ENCODE measurements at places on chromosomes 1 and 21. TPM values are rescaled to one million over a fixed set of nuclear protein-coding genes. Genes with fewer than 3 reads are reported as not detected.

IKBKE gene
- polyA plus RNA-seq, result 9.4 TPM

DPT gene
- polyA plus RNA-seq, result 1.8 TPM

VAMP4 gene
- polyA plus RNA-seq, result 19.4 TPM

PDPN gene
- polyA plus RNA-seq, result 37.5 TPM

CASZ1 gene
- 22.8 TPM for polyA plus RNA-seq

NBL1 gene
- polyA plus RNA-seq, result 69.1 TPM

SPATA46 gene
- polyA plus RNA-seq, result 0.49 TPM

PKP1 gene
- 0.17 TPM for polyA plus RNA-seq

ANKRD45 gene
- 4.3 TPM for polyA plus RNA-seq

CD247 gene
- 1.6 TPM for polyA plus RNA-seq

ATP6V1G3 gene
- polyA plus RNA-seq, result not detected

LRRC42 gene
- polyA plus RNA-seq, result 34.6 TPM

RER1 gene
- polyA plus RNA-seq, result 97.4 TPM

TMPRSS15 gene
- polyA plus RNA-seq, result not detected

RUNX3 gene
- 1.3 TPM for polyA plus RNA-seq

SELENON gene
- polyA plus RNA-seq, result 96.4 TPM

GRCh38 chr21:19510653-19511052 lies 1107.1 kb upstream of the TMPRSS15 start:
- H3K27ac ChIP-seq, result no peak overlapping the region
- no peak for DNase-seq
- H3K4me3 ChIP-seq, result no peak overlapping the region
- H3K4me1 ChIP-seq, result no peaks in the 10 kb centered on the region
- no peaks in the 10 kb centered on the region for H3K36me3 ChIP-seq

GRCh38 chr1:119125874-119126273 lies 14.6 kb downstream of the WARS2 start:
- no peaks in the 10 kb centered on the region for H3K4me1 ChIP-seq
- no peak overlapping the region for H3K4me3 ChIP-seq
- H3K27ac ChIP-seq, result no peak overlapping the region
- no peaks in the 10 kb centered on the region for H3K36me3 ChIP-seq

GRCh38 chr1:15243275-15244043 lies 3.6 kb upstream of the FHAD1 start:
- no peak overlapping the region for H3K27ac ChIP-seq
- H3K36me3 ChIP-seq, result no peaks in the 10 kb centered on the region
- H3K27me3 ChIP-seq, result no peaks in the 10 kb centered on the region
- no peak overlapping the region for H3K4me3 ChIP-seq
- H3K4me1 ChIP-seq, result no peaks in the 10 kb centered on the region

DNA sequence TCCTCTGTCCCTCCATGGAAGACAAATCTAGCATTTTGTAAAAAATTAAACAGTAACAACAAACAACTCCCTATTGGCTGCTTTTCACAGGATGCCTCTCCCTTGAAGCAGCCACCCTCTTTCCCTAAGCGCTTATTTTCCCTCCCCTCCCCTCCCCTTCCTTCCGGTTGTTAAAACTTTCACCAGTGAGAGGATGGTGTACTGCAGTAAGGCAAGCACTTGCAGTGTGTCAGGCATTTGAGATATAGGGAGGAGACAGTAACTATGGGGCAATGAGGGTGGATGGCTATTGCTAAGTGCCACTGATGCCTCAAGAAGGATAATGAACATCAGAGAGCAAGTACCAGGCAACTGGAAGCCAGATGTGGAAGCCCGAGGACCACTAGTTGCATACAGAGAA lies 19.1 kb upstream of the KIAA1614 start:
- H3K36me3 ChIP-seq, result no peaks in the 10 kb centered on the region
- no peaks in the 10 kb centered on the region for H3K27me3 ChIP-seq
- no peak for DNase-seq
- no peaks in the 10 kb centered on the region for H3K4me1 ChIP-seq
- no peak overlapping the region for H3K27ac ChIP-seq
- H3K4me3 ChIP-seq, result no peak overlapping the region

GRCh38 chr1:236148470-236148845 lies 6.1 kb downstream of the GPR137B start:
- no peak for DNase-seq
- no peak overlapping the region for H3K4me3 ChIP-seq
- H3K4me1 ChIP-seq, result peaks cover 7% of the 10 kb centered on the region
- H3K36me3 ChIP-seq, result no peaks in the 10 kb centered on the region
- peaks cover 2% of the 10 kb centered on the region for H3K27me3 ChIP-seq

DNA sequence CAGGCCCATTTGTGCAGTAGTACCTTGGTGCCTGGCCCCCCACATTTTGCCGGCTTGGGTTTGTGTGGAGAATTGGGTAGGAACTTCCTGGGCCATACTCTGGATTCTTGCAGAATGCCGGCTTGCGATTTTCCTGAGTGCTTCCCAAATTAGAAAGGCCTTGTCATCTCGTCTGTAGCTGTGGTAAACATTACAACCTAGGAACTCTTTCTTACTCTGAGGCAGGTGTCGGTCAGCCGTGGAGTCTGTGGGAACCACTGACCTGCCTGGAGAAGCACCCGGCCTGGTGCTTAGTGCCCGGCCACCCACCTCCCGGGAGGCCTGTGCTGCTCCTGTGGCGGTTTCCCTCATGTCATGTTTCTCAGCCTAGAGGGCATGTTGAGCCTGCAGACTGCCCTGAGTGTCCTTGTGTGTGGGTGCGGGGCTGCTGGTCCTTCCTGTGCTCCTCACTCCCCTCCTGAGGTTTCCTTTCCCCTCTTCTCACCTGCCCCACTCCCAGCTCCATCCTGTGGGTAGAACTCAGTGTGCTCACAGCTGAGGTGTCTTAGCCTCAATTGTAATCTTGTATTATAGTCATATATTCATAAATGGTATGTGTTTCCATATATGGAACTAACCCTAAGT lies 64.7 kb downstream of the S100B start:
- H3K27me3 ChIP-seq, result no peaks in the 10 kb centered on the region
- H3K36me3 ChIP-seq, result no peaks in the 10 kb centered on the region
- no peak for DNase-seq
- no peak overlapping the region for H3K4me3 ChIP-seq
- no peaks in the 10 kb centered on the region for H3K4me1 ChIP-seq
- no peak overlapping the region for H3K27ac ChIP-seq

GRCh38 chr1:12371053-12371452 lies 141.2 kb downstream of the VPS13D start:
- H3K4me3 ChIP-seq, result no peak overlapping the region
- H3K27me3 ChIP-seq, result no peaks in the 10 kb centered on the region
- H3K36me3 ChIP-seq, result peaks cover 53% of the 10 kb centered on the region

DNA sequence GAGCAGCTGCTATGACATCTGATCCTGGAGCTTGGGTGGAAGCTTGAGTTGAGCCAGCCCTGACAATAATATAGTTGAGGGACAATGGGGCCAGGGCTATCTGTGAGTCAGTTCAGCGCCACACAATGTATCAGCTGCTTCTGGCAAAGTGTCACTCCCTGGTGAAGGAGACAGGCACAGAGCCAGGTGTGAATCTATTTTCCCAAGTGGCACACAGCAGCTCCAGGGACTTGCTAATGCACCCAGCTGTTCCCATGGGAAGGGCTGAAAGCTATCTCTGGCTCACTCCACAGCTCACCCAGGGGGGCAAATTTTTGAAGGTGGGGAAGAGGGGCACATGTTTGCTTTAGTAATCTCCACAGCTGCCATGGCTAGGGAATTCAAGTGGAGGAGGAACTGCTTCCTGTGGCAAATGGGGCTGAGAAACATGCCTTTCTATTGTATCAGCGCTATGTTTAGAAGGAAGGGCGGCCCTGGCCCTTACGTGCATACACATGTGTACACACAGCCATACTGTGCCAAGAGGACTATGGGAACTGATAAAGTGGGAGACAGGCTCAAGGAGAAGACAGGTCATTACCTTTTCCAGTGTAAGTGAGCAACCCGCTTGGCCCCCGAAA lies 2.2 kb downstream of the CYB5R1 start:
- H3K4me3 ChIP-seq, result no peak overlapping the region
- peaks cover 44% of the 10 kb centered on the region for H3K4me1 ChIP-seq
- H3K27me3 ChIP-seq, result no peaks in the 10 kb centered on the region

DNA sequence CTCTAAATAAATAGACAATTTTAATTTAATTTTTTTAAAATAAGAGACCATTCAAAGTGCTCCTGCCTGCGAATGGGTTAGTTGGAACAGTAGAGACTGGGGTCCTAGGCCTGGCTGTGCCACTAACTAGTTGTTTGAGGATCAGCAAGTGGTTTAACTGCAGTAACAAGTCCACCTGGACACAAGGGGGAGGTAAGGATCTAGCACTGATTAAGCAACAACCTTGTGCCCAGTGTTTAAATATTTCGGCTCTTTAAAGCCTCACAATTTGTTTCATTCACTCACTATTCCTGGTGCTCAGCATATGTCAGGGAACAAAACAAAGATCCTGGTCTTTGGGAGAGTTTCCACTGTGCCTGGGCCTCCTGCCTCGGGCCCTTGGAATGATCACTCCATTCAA lies 1.6 kb upstream of the AGT start:
- no peaks in the 10 kb centered on the region for H3K4me1 ChIP-seq
- H3K36me3 ChIP-seq, result no peaks in the 10 kb centered on the region
- no peak overlapping the region for H3K4me3 ChIP-seq
- H3K27ac ChIP-seq, result no peak overlapping the region
- H3K27me3 ChIP-seq, result no peaks in the 10 kb centered on the region

GRCh38 chr1:37660664-37661063 lies 26.0 kb upstream of the RSPO1 start:
- H3K4me3 ChIP-seq, result no peak overlapping the region
- DNase-seq, result no peak
- H3K36me3 ChIP-seq, result no peaks in the 10 kb centered on the region

GRCh38 chr1:16153999-16154673 lies 1.7 kb downstream of the EPHA2 start:
- peak overlapping the region; percentile 84 for H3K4me3 ChIP-seq
- DNase-seq, result no peak
- H3K27ac ChIP-seq, result peak overlapping the region; percentile 87
- H3K4me1 ChIP-seq, result peaks cover 72% of the 10 kb centered on the region
- H3K36me3 ChIP-seq, result peaks cover 13% of the 10 kb centered on the region

DNA sequence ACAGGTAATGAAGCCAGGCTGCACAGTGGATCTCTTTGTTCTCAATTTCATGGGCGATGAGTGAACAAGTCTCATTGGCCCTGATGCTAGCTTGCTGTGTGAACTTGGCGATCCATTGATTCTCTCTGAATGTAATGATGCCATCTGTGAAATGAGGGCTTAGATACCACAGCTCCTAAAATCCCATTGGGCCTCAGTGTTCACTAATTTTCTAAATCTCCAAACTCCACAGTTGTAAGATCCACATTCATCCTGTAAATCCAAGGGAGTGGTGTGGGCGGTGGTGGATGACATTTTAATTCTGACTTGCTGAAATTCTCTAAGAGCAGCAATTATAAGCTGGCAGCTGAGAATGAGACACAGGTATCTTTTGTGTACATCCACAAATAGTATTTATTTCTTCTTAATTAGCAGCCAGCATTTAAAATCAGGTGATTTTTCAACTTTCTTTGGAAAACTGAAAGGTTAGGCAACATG lies 9.6 kb upstream of the ACTL8 start:
- DNase-seq, result no peak
- no peaks in the 10 kb centered on the region for H3K4me1 ChIP-seq
- peaks cover 54% of the 10 kb centered on the region for H3K27me3 ChIP-seq
- no peaks in the 10 kb centered on the region for H3K36me3 ChIP-seq
- H3K27ac ChIP-seq, result no peak overlapping the region
- H3K4me3 ChIP-seq, result no peak overlapping the region

- no peaks in the 10 kb centered on the region for H3K36me3 ChIP-seq
- H3K27me3 ChIP-seq, result no peaks in the 10 kb centered on the region
- no peak for DNase-seq
- no peak overlapping the region for H3K27ac ChIP-seq
- no peaks in the 10 kb centered on the region for H3K4me1 ChIP-seq
- no peak overlapping the region for H3K4me3 ChIP-seq
Observed at GRCh38 chr1:163006051-163006834, 62.9 kb upstream of the RGS4 start.

GRCh38 chr1:40389871-40390560 lies 16.5 kb downstream of the SMAP2 start:
- H3K27me3 ChIP-seq, result no peaks in the 10 kb centered on the region
- H3K36me3 ChIP-seq, result no peaks in the 10 kb centered on the region
- H3K4me3 ChIP-seq, result no peak overlapping the region
- H3K27ac ChIP-seq, result peak overlapping the region; percentile 95
- peaks cover 27% of the 10 kb centered on the region for H3K4me1 ChIP-seq

DNA sequence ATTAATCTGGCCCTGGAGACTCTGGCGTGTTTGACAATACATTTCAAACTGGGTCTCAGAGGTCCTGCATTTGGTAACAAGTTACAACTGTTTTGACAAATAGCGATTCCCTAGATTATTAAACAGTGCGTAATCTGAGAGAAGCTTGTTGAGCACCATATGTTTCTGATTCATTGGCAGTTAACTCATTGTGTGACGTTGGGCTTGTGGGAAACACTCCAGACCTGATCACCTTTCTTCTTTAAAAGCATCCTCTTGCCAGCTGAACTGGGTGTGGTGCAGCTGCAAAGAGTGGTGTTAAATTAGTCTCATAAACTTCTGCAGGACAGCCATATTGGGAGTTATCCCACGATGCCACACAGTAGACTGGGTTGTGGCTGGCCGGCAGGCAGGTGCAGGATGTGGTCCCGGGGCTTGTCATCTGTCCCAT lies 82.7 kb downstream of the CDC7 start:
- no peaks in the 10 kb centered on the region for H3K36me3 ChIP-seq
- no peak overlapping the region for H3K4me3 ChIP-seq
- H3K4me1 ChIP-seq, result no peaks in the 10 kb centered on the region

DNA sequence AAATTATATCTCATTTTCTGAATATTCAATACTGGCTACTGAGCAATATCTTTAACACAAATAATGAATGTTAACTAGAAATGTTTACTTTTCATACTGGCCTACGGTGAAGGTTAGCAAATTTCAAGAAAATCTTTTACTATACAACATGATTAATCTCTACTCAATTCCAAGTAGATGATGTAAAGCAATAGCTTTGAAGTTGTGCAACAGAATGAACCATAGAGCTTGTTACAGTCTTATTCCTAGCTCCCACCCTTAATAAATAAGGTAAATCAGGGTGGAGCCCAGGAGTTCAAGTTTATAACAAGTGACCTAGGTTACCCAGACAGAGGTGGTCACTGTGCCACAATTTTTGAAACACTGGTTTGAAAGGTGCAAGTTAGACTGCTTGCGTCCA lies 1678.1 kb downstream of the KCNT2 start:
- H3K4me3 ChIP-seq, result no peak overlapping the region
- no peaks in the 10 kb centered on the region for H3K4me1 ChIP-seq
- H3K36me3 ChIP-seq, result no peaks in the 10 kb centered on the region
- DNase-seq, result no peak
- no peak overlapping the region for H3K27ac ChIP-seq
- no peaks in the 10 kb centered on the region for H3K27me3 ChIP-seq

GRCh38 chr1:151935894-151936602 lies 26.7 kb upstream of the THEM4 start:
- H3K4me3 ChIP-seq, result no peak overlapping the region
- no peaks in the 10 kb centered on the region for H3K4me1 ChIP-seq
- no peak overlapping the region for H3K27ac ChIP-seq
- H3K36me3 ChIP-seq, result no peaks in the 10 kb centered on the region
- no peak for DNase-seq

- no peaks in the 10 kb centered on the region for H3K27me3 ChIP-seq
- no peak overlapping the region for H3K4me3 ChIP-seq
- no peak overlapping the region for H3K27ac ChIP-seq
- H3K4me1 ChIP-seq, result no peaks in the 10 kb centered on the region
- H3K36me3 ChIP-seq, result no peaks in the 10 kb centered on the region
Observed at GRCh38 chr1:183365676-183366075, 52.5 kb downstream of the NMNAT2 start.

Data from left lung (tissue), 14 donors.